CD4-positive, alpha-beta T cell treated with Interleukin-1 beta for 1 hour (primary cell): ENCODE measurements at places on chromosomes 16 and 17.

DNA sequence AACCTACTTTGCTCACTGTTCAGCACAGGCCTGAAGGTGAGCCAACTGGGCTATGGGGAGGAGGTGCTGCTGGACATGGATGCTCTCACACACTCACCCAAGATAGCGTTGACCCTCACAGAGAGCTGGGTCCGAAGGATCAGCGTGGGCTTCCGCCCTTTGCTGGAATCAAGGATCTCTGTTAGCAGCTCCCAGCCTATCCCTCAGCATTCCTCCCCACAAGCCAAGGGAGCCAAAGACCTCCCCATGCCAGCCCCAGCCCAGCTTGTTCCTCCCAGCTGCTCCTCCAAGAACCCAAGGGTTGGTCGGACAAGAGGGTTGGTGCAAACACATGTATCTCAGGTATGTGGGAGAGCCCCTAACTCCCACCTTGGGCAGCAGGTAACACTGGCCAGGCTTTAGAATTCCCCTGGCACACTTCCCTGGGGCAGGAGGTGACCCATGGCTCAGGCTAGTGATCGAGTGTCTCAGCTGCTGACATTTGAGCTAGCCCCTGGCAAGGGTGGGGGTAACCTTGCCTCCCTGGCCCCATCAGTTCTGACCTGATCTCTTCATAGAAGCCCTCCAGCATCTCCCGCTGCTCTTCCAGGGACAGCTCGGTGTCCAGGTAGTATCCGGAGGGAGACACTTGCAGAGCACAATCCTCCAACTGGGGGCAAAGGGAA is 8.3 kb downstream of the FHOD1 start:
- no peak for DNase-seq

- DNase-seq, result no peak
These were observed 21.4 kb upstream of the ABCC3 start for GRCh38 chr17:50613007-50613992.

DNA sequence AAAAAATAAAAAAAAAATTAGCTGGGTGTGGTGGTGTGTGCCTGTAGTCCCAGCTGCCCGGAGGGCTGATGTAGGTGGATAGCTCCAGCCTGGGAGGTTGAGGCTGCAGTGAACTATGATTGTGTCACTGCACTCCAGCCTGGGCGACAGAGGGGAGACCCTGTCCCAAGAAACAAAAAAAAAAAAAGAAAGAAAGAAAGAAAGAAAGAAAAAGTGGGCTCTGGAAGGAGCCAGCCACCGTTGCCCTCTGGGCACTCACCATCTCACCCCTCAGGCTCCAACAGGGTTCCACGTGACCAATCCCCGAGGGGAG is 87.3 kb upstream of the TOB1 start:
- DNase-seq, result no peak

DNA sequence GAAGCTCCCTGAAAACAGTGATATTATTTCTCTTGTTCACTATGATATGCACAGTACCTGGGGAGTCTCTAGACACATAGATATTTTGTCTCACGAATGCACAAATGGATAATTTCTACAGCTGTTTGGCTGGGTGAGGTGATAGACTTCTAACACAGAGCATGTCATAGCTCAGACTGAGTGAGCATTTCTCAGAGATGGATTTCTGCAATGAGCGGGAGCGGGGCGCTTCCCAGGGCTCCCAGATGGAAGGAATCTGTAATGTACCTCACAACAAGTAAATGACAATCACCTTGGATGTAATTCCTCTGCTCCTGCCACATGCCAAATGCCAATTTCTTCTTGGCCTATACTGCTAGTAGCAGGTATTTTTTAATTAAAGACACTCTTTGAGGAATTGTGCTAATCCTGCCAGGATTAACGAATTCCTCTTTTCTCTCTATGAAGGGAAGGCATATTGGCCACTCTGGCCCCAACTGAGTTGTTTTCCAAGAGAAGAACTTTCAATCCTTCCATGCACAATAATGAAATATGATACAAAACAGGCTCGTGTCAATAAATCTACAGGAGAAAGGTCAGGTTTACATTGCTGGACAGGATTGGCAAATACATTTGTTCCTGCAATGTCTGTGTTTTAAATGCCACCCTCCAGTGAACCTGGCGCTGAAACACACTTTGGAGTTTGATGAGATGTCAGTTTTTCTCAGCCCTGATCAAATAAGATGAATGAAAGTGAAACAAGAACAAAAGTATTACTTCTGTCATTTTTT is 185.3 kb downstream of the CBLN1 start:
- no peak for DNase-seq

DNA sequence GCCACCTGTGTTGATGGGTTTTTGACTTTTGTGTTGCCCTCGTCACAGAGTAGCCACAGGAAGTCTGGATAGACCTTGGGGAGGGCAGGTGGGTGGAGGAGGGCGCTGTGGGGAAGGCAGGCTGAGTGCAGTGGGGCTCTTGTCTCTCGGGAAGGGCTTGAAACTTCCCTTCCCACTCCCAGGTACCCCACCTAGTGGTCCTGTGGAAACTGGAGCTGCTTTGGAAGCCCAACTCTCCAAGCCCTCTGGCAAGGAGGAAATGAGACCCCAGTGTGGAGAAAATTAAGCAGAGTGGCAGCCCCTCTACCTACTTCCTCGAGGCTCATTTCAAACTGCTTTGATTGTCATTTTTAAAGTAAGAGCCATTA is 9.2 kb downstream of the CA5A start:
- DNase-seq, result no peak

DNA sequence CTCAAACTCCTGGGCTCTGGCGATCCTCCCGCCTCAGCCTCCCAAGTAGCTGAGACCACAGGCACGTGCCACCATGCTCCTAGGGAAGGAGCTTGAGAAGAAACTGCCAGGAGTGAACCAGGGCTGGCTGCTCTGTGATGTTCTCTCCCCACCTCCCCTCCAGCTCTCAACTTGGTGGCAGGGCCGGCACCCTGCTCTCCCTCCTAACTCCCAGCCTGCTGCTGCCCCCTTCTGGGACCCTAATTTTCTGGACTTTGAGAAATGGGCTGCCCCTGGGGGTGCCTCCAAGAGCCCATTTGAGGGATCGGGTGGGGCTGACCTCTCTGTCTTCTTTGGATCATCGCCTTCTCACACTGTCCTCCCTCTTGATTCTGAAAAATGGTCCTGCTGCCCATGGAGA is 14.9 kb upstream of the STAT3 start:
- DNase-seq, result peak; percentile 46
